ENCODE measurements at places on chromosomes 6 and 20.

GRCh38 chr6:136563386-136564152 lies 13.3 kb upstream of the MAP7 start:
- DNase-seq: no peak

DNA sequence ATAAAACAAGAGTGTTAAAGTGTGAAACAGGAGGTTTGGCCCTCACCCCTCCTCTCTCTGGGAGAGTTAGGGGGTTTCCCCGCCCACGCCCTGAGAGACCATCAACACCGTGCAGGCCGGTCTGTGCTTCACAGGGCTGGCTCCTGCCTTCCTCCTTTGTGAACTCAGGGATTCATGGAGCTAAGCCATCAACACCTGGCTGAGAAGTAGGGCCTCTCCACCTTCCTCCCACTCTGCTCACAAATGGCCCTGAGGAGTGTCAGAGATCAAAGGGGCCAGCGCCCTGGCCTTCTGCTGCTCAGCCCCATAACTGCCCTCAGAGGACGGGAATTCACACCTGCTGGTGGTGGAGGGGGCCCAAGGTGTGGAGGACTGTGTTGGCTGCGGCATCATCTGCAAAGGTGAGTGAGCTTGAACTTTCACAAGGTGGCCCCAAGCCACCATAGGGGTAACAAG lies 88.6 kb downstream of the PSMB1 start:
- DNase-seq: no peak

DNA sequence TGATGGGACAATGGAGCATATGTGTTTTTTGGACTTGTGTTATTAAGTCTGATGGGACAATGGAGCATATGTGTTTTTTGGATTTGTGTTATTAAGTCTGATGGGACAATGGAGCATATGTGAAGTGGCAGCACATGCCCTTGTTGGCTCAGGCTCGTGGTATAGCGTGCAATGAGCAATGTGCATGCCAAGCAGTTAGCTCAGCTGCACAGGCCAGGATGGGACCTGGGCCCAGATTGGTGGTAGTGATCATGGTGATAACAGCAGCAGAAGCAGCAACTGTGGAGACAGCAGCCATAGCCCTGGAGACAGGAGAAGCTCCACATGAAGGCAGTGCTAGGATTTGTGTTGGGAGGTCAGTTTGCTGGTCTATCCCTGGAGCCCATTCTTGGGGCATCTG lies 61.1 kb downstream of the IL20RA start:
- no peak for DNase-seq

DNA sequence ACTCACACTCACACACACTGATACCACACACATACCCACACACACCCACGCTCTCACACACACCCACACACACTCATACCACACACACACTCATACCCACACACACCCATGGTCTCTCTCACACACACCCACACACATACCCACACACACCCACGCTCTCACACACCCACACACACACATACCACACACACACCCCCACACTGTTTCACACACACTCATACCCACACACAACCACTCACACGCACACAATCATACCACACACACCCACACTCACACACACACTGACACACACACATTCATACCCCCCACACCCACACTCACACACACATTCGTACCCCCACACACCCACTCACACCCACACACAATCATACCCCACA lies 158.1 kb downstream of the SMOC2 start:
- no peak for DNase-seq
